ENCODE measurements at places on chromosomes 5 and 9. TPM values are rescaled to one million over a fixed set of nuclear protein-coding genes. Genes with fewer than 3 reads are reported as not detected.

Gene CCL21
- total RNA-seq, result 32.6 TPM

GRCh38 chr9:112166176-112167140, 8.6 kb downstream of the SUSD1 start:
- no peak for DNase-seq

DNA sequence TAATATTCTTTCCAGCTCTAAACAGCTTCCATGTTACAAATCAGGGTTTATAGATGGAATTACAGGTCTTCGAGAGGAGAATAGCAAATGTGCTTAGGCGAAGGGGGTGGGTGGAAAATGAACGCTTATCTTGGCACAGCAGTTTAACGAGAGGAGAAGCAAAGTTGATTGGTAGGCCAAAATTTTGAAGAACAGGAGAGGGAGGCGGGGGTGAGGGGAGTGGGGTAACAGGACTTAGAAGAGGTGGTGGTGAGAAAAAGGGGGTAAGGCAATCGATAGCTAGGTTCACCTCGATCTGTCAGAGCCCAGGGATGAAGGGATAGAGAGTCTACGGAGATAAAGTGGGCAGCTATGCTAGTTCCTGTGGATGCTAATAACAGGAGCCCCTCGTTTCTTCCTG, 764 bp downstream of the ANKRA2 start:
- DNase-seq, result no peak

DNA sequence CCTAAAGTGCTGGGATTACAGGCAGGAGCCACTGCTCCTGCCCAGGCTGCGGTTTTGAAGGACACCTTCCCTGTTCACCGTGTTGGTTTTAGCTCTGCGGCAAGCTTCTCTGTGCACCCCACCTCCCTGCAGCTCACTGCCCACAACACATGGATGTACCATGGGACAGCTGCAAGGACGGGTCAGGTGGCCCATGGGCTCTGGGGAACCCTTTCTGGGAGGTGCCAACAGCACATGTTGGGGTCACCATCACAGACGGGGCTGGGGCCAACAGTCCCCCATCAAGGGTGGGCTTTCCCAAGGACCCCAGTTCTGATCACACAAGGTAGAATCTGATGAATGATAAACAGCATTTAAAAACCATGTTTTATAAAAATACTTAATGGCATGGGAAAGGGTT, 7.5 kb downstream of the EXD3 start:
- no peak for DNase-seq

DNA sequence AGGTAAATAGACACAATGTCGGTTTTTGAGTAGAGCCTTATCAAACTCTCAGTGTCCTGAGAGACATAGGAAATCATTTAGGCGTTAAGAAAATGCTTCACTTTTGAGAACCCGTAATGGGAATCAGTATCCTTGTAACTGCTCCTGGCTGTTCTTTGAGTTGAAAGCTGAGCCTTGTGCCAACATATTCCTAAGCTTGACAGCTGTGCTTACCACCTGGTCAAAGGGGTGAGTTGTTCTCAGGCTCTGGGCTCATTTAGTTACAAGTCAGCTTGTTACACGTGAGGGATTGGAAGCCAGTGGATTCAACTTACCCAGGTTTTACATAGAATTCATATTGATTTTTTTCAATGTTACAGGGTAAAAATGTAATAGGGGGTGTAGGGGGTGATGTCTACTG, 145.9 kb downstream of the GABRB2 start:
- DNase-seq, result peak; percentile 77

GRCh38 chr5:6631441-6631840, 1.4 kb downstream of the NSUN2 start:
- no peak for DNase-seq

GRCh38 chr5:56674441-56674840, 140.9 kb upstream of the MAP3K1 start:
- DNase-seq, result no peak

DNA sequence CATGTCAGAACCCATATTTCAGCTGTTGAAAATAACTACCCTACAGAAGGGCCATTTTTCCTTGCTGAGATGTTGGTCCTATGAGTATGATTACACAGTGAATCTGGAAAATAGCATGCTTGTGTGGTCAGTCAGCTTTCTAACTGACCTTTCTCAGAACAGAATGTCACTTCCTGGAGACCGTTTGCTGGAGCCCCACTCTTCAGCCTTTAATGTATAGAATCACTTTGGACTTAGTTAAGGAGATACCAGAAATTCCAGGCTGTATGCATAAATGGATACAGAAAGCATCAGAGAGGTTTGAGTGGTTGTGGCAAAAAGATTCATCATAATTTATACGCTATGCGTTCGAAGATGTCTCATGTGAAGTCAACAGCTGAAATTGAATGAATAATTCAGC, 488.1 kb downstream of the EBF1 start:
- DNase-seq, result no peak

DNA sequence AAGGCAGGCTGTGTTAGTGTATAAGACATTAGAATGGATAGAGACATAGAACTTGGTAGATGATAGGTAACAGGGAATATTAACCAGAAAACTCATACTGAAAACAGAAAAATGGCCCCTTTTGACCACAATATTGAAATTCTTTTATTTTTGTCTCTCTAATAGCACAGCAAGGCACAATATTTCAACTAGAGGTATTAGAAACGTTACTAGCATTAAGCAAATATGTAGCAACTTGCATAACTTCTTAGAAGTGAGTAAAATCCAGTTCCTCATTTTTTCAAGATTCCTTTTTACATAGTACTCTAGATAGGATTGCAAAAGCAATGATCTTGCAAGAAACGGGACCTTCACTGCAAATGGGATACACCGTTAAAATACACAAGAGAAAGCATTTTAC, 102.7 kb upstream of the VCAN start:
- no peak for DNase-seq

GRCh38 chr5:76867827-76868693, 18.2 kb downstream of the S100Z start:
- peak; percentile 68 for DNase-seq

DNA sequence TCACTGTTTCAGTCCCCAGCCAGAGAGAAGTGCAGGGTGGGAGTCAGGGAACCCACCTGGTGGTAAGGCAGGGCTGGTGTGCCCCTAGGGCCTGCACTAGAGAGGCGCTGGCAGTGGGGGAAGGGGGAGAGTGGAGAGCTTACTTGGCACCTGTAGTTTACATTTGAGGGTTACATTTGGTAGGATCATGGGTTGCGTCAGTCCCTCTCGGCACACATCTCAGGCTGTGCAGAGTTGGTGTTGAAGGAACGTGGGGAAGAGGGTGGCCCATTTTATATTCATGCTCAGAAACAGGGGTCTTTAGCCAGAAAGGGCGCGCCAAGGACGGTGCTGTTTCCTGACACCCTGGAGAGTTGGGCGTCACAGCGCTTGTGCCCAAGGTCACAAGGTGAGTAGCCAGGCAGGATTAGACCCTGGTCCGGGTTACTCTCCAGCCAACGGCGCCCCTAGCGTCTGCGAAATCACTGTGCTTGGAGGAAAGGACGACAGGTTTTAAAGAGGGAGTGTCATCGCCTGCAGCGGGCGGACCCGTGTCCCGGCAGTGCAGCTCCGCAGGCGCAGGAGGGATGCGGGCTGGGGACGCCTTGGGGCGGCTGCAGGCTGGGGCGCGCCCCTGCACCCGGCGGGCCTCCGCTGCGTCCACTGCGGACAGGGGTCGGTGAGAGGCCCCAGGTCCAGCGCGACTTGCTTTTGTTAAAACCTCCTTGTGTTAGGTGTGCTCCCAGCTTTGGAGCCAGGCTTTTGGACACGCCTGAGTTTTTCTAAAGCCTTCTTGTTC, 272.6 kb downstream of the FANCC start:
- DNase-seq, result peak; percentile 86
